Lung (tissue), 17 donors: ENCODE measurements at places on chromosomes 11 and 22.
A peak's percentile ranks its signal among the peaks of the same experiment; 100 is the strongest.

- no peak for DNase-seq
Observed at GRCh38 chr11:34360046-34360445, 2.2 kb upstream of the ABTB2 start.

DNA sequence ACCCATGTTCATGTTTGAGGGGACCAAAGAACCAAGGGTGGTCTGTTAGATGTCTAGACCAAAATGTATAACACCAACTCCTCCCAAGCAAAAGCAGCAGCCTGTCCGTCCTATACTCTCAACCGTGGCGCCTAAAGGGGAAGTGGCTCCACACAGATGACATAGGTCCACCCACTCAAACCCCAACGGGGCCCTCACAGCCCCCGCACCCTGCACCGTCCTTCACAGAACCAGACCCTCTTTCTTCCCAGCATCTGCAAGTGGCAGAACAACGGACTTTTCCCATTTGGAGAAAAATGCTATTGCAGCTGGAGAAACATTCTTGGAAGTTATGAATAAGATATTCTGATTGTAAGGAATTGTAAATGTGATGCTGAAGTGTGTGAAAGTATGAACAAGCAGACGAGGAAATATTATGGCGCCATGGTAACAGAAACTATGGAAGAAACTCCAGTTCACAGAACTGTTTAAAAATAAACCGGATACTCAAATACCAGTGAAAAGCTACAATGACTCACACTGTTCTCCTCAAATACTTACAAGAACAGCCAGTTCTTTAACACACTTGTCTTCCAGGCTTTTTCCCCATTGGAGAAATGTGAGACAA lies 76.5 kb upstream of the ARFGAP3 start:
- peak; percentile 79 for DNase-seq

GRCh38 chr11:110174645-110175310 lies 81.6 kb downstream of the ZC3H12C start:
- DNase-seq: peak; percentile 47

GRCh38 chr22:22556995-22557925 lies 1.8 kb downstream of the PRAME start:
- no peak for DNase-seq

- no peak for DNase-seq
Observed at GRCh38 chr11:29319210-29319609, 697.6 kb downstream of the KCNA4 start.

GRCh38 chr11:2664376-2664775 lies 35.4 kb downstream of the KCNQ1OT1 start:
- DNase-seq: no peak

- DNase-seq: no peak
Observed at GRCh38 chr22:34427436-34427835, 507.2 kb upstream of the LARGE1 start.

DNA sequence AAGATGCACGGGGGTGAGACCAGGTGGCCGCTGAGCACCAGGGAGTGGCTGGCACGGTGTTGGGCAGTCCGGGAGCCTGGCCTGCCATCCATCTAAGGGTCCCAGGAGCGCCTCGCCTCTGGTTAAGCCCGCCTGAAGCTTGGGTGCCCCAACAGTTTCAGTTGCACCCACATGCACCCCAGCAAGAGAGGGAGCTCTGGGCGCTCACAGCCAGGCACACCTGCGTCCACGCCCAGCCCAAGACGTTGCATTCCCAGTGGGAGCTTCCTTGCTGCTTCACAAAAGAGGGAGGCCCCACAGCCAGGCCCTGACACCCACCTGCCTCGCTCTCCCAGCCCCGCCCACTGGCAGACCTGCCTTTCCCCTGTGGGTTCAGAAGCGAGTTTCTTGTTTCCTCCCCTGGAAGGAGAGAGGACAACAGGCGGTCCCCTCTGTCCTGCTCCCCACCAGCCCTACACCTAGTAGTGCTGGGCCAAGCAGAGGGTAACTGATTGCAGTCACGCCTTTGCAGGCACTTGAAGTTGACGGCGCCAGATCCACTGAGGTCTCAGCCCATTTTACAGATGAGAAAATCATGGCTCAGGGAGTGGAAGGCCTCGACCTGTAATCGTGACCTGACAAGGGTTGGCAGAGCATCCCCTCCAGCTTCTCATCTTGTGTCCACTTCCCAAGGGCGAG lies 35.4 kb downstream of the OSBPL5 start:
- DNase-seq: no peak

DNA sequence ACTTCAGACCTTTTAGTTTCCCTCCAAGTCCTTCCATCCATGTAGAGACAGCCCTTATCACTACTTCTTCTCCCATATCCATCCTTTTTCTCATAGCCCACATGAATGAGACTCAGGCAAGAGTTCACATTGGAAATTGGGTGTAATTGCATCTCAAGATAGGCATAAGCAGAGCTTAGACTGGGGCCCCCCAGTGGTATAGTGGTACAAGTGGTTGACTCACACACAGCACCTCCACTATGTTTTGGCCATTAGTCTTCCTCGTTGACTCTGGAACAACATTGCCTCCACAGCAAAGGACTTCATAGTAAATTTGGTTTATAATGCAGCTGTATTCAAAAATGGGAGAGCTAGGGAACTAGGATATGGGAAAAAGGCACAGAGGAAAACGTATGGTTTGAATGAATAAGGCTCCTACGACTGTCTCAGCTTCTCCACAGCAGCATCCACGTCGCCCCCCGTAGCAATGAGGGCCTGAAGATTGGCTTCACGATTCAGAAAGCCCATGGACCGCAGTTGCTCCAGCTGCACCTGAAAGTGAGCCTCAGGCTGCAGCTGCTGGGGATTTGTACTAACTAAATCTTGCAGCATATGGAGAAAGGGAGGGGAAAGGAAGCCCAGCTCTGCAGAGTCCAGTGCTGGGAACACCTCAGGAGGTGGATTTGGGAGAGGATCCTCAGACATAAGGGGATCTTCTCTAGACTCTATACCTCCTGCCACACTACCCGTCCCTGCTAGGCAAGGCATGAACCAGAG lies 2.4 kb downstream of the UBQLN3 start:
- DNase-seq: no peak

DNA sequence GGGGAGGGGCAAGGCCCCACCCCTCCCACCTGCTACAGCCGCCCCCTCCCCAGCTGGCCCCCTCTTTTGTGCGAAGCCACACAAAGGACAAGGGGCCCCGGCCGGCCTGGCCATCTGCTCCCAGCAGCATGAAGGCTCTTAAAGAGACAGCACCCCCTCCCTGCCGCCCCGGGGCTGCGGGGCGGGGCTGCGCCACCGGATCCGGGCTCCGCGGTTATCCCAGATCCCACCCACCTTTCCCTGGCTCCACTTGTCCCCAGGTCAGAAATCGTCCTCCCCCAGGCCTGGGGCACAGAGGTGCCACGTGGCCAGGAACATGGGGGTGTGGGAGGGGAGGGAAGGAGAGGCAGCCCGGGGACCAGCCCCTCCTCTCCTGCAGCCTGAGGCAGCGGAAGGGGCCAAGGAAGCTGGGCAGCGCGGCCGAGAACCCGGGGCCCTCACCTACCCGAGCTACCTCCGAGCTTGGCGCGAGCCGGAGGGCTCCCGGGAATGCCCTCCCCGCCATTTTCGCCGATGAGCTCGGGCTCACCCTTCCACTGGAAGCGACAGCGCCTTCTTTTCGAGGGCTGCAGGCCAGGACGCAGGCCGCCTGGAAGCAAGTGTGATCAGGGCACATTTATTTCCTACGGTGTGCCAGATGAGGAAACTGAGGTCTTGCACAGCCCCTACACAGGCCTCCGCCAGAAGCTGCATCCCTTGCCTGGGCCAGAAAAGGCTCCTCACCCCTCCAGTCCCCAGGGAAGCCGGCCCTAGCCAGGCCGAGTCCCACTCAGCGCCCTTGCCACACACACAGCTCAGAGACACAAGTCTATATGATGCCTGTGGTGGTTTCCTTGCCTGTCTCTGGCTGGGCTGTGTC lies 2.5 kb upstream of the RCOR2 start:
- peak; percentile 59 for DNase-seq

- DNase-seq: no peak
Observed at GRCh38 chr11:132310390-132311375, 940.3 kb downstream of the NTM start.

GRCh38 chr11:87523276-87523675 lies 485.5 kb downstream of the TMEM135 start:
- DNase-seq: no peak

GRCh38 chr11:96317985-96318384 lies 25.0 kb downstream of the MAML2 start:
- no peak for DNase-seq

- no peak for DNase-seq
Observed at GRCh38 chr22:39960791-39961746, 872 bp downstream of the TMA7B start.

- DNase-seq: peak; percentile 50
Observed at GRCh38 chr11:110447897-110448745, 18.4 kb downstream of the FDX1 start.

DNA sequence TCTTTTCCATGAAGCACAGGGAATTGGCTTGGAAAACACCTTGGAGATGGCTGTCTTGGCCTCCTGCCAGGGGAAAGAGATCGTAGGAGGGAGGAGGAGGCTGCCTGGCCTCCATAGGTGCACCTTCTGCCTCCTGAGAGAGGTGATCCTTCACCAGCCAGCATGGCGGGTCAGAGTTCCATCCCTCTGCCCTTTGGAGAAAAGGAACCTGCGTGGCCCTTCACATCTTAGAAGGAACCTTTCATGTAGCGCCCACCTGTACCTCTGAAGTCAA lies 58.2 kb upstream of the DRD2 start:
- no peak for DNase-seq

DNA sequence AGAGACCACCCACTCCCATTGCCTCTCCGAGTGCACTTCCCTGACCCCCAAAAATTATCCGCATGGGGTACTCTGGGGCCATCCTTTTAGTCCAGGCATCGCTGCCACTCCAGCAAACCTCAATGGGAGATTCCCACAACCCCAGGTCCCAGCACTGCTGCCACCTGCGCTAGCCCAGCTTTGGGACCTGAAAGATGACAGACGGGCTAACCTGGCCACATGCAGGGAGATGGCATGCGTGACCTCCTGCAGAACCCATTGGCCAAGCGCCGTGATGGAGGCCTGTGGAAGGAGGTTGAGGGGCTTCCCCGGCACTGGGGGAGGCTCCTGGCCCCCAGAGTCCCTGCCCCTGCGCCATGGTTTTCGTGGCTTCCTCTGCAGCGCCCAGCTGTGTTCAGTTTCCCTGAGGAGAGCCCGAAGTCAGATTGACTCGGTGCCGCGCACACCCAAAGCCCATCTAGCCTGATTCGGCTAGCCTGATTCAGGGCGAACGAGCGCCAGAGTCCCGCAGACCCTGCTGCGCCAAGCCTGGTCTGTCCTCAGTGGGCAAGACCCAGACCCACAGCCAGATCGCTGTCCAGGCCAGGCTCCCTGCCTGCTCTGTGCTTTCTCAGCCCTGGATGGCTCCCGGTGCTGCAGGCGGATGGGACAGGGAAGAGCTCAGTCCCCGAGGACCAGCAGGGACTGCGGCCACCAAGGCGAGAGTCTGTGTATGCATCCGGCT lies 751 bp upstream of the WNT7B start:
- DNase-seq: no peak

DNA sequence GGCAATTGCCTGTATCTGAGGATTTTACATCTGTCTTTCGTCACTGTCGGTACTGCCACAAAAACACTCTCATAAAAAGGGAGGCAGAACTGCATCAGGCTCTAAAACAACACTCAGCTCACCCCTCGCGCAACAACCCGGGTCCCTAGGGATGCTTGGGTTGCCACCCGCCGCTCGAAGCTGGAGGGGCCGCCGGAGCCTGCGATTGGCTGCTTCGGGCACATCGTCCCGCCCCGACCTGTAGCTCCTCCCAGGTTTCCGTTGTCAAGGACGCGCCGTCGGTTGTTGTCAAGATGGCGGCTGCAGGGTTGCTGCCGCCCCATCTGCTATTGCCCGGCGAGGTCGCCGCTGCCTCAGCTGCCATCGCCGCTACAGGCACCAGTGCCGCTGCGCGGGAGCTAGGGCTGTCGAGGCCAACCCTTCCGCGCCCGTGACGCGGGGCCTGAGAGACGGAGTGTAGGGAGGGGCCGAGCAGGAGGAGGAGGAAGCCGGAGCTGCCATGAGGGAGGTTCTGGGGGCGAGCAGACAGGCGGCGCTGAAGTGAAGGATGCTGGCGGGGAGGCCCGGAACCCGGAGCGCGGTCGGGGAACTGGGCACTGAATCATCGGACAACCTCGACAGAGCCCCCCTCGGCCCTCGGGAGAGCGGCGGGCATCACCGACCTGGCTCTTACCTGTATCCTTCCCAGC lies at the start of gene CEP126:
CEP126 (plus strand) TSS at position 273 of the 689 bp plus-strand sequence; CDS start at position 548, 275 bp downstream.
- peak; percentile 98 for DNase-seq

GRCh38 chr11:87033561-87033960 lies 4.2 kb upstream of the TMEM135 start:
- no peak for DNase-seq

GRCh38 chr11:65084598-65085375 lies 765 bp downstream of the ZFPL1 start:
- DNase-seq: no peak

DNA sequence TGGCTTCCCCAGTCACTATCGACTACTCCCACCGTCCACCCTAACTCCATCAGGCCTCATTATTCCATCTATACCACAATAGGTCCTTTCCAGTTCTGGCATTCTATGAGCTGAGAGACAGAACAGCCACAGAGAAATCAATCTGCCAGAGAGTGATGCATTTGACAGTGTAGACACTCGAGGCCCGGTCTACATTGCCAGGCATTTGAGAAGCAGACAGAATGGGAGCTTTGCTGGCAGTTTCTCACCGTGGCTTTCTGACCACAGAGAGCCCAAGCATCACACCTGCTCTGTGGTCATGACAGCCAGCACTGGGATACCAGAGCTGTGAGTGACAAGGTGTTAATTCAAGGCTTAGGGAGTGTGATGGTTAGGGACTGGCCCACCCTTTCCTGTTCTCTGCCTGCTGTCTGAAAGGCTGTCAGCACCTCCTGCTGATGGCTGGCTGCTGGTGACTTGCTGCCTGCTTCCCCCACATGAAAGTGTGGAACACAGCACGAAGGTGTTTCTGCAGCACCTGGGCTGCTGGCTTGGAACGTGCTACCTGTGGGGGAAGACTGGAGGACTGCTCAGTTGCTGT lies 137.8 kb downstream of the KIRREL3 start:
- DNase-seq: no peak

- DNase-seq: no peak
Observed at GRCh38 chr22:49598338-49598737, 229.3 kb downstream of the BRD1 start.

DNA sequence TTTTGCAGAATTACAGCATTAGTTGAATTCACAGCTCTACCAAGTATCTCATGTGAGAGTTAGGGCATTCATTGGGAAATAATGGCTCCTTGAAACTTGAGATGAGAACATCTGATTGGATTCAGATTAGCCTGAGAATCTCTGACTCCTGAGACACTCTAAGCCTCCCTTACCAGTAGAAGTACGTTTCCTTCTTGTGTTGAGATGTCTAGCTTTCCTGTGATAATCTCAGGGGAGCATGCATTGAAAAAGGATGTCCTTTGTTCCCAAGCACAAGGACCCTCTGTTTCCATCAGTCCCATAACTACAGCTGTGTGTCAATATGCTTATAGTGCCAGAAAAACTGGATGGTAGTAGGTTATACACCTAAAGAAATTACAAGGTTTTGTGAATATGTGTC lies 35.2 kb upstream of the RDX start:
- DNase-seq: no peak
